ENCODE measurements at places on chromosomes 11 and 22.

DNA sequence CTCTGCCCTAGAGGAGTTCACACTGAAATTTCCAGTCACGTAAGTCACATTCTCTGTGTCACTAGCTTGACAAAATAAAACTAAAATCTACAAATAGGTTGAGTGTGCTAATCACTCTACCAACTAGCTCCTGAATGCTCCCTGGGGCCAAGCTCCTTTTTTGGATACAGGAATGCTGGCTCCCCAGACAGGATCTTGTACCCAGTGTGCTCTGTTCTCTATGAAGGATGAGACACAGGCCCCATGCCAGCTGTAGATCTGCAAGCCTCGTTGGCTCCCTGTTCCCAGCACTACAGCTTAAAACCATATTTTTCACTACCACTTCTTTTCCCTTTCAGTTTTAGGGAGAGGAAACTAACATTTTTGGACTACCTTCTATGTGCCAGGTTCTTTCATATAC is 3.7 kb upstream of the IPO7 start:
- no peak for DNase-seq

- DNase-seq: no peak
These were observed 110.3 kb downstream of the DSCAML1 start for GRCh38 chr11:117686711-117687110.

- no peak for DNase-seq
These were observed 161.5 kb downstream of the WNT11 start for GRCh38 chr11:76044750-76045320.

DNA sequence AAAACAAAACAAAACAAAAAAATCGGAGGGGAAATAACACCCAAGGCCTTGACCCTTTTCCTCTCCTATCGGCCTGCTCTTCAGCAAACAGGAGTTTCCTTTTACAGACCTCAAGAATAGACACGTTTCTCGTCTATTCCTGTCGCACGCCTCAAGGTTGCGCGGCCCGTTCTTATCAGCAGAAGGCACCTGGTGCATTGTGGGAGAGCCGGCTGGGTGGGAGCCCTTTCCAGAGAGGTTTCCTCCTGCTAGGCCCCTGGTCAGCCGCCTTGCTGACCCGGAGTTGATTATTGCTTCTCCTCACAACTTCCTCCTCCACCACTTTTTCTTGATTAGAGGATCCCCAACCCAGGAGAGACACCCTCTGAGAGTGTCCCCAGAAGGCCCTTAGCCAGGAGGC is 497.3 kb downstream of the MIAT start:
- DNase-seq: no peak

GRCh38 chr22:26958378-26958777 is 301.0 kb downstream of the MIAT start:
- no peak for DNase-seq

DNA sequence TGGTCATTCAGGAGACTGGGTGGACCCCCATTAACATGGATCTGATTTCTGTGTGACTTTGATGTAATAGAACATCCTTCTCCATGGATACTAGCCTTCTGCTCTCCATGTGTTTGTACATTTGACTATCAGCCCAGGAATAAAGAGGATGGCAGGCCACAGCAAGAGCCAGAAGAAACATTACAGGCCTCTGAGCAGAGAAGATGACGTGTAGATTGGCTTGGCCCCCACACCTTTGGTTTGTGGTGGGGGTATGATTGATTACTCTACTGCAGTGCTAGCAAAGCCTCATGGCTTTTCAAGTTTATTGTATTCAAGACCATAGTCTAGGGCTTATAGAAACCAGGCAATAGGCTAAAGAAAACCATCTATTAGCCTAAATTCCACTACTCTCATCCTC is 77.0 kb downstream of the GRAMD1B start:
- no peak for DNase-seq

DNA sequence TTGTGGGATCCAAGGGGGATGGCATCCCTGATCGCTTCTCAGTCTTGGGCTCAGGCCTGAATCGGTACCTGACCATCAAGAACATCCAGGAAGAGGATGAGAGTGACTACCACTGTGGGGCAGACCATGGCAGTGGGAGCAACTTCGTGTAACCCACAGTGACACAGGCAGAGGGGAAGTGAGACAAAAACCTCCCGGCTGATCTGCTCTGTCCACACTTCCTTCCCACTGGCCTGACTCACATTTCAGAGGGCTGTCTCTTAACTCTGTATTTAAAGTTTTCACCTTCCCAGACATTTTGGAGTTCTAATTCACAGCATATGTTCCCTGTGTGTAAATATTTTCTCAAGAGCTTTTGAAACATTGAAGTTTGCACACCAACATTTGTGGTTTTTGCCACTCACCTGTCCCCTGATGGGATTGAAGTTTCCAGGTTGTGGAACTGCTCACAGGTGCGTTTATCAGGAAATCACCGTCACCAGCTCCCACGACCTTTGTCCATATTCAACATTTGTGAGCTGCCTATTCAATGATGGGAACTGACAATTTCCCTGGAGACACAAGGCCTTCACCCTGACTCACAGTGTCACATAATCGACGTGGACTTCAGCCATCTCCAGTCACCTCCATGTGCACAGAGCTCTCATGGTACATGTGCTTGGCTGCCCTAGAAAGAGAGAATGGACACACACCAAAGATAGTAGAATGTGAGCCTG is 99.2 kb downstream of the VPREB1 start:
- DNase-seq: no peak

GRCh38 chr22:17772958-17773605 is 1.2 kb downstream of the BID start:
- DNase-seq: no peak

GRCh38 chr11:628056-628455 is 1.1 kb upstream of the SCT start:
- no peak for DNase-seq

DNA sequence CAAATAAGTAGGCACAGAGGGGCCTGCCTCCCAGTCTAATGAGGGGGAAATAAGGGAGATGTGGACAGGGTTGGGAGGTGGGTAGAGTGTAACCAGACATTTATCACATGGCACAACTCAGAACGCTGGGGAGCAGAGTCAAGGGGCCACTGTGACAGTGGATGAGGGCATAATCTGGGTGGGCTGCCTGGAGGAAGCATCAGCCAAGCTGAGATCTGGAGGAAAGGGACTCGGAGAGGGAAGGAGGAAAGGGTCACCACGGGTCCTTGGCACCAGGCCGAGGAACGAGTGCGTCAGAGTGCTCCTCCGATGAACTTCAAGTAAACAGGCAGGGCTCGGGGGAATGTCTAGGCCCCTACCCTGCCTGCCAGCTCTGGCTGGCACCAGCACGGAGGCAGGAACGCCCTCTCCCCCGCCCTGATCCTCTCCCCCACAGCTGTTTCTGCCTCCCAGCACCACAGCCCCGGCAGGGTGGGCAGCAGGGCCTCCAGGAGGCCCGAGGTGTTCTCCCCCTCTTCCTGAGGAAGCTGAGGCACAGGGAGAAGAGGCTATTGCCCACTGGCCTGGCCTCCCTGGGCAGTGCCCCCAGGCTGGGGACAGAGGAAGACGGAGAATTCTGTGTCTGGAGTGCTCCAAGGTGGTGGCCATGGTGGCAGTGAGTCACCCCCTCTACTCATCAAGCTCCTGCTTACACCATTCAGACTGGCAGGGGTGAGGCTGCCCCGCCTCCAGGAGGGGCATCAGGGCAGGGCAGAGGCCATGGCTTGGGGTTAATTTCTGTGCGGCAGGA is 4.2 kb downstream of the ALDH3B1 start:
- no peak for DNase-seq

DNA sequence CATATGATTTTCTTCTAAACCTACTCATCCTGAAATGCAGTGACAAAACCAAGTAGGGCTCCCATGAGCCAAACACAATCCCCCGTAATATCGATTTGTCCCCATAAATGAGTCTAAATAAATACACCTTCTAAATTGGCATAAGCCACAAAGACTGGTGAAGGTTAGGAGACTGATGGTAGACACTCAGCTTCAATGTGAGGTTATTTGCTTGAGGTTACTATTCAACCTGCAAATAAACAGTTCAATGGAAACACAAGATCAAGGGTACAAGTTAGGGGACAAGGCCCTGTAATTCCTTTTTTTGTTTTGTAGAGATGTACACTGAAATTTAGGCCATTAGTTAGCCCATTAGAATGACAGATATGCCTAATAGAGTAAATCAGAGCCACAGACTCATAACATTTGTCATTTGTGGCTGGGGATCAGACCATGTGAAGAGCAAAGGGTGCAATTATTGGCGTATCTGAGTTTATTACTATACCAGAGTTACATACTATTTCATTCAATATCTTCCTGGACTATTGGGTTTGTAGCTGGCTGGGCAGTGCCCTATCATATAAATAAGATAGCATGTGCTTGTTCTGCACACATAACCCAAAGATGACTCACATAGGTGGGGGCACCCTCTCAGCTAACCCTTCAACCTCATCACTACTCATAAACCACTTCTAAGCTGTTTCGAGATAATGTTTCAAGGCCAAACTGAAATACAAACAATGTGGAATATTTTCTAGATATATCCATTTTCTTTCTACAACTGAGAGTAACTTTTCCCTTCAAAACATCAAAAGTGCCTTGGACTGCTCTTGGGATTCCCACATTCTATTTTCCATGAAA is 695.3 kb downstream of the KCNA4 start:
- no peak for DNase-seq

GRCh38 chr11:61293867-61294716 is 1.0 kb downstream of the VWCE start:
- no peak for DNase-seq

- DNase-seq: no peak
These were observed 26.0 kb downstream of the POU2AF1 start for GRCh38 chr11:111352935-111353710.

DNA sequence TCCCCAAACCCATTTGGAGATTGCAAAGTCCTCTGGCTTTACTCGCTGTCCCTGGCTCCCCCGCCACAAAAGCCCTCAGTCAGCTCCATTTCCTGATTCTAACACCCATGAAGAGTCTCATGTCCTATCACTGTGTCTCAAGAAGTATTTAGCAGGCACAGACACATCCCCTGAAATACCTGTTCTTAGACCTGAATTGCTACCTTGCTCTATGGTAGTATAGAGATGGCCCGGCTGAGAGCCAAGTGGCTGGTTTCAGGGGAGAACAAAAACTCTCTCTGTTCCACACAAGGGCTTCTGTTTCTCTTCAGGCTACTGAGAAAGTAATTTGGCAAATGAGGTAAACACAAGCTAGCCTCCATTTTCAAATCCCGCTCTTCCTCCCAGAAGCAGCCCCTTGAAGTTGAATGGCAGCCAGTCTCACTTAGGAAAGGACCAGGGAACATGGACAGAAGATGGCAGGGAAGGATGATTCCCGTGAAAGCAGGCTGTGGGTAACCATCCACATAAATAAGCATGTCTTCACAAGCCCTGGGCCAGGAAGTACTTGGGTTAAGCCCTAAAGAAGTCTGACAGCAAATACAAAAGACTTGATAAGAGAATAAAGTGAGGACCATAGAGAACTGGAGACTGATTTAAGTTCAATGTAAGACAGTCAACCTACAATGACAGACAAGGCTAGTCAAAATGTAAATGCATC is 137.8 kb downstream of the C11orf58 start:
- no peak for DNase-seq

GRCh38 chr11:61923166-61924063 is 6.0 kb upstream of the RAB3IL1 start:
- no peak for DNase-seq

DNA sequence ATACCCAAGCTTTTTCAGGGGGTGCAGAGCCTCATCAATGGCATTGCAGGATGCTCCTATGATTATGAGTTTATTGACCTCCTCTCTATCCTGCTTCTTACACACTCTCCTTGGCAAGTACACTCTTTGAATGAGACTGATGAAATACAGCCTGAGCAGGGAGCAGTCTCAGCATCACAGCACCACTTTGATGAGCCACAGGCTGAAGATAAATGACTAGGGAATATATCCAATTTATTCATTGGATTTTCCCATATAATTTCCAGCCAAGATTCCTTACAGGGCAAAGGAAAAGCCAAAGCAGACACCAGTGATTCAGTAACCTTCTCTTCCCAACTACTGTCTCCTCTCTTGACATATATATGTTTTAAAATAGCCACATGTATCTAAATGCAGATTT is 79.2 kb downstream of the CASP12 start:
- no peak for DNase-seq

GRCh38 chr11:78310500-78310909 is 107.1 kb downstream of the GAB2 start:
- no peak for DNase-seq

GRCh38 chr11:117097389-117098268 is 599 bp downstream of the SIK3 start:
- no peak for DNase-seq

GRCh38 chr11:92979176-92979575 is 9.7 kb downstream of the MTNR1B start:
- DNase-seq: no peak

DNA sequence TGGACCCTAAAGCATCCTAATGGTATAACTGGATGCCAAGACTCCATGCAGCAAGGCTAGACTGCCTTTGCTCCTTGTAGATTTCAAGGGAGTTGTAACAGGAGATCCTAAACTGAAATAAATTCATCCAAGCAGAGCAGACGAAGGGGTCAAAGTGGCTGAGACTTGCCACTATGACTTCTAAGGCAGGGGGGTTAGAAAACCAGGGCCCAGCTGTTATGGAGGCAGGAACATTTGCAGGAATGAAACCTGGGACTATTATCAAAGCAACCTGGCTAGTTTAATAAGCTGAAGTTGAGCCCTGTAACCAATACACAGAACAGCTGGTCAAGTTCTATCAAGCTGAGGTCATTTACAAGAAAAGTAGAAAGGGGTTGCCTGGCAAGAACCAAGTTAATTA is 122.2 kb upstream of the TRPC6 start:
- DNase-seq: no peak

- no peak for DNase-seq
These were observed 1413.3 kb downstream of the TBC1D22A start for GRCh38 chr22:48175721-48176120.

- DNase-seq: no peak
These were observed 8.6 kb downstream of the PLA2G6 start for GRCh38 chr22:38172832-38173640.

- DNase-seq: no peak
These were observed 13.4 kb downstream of the MICAL2 start for GRCh38 chr11:12123799-12124198.

GRCh38 chr11:45599161-45599943 is 66.1 kb downstream of the CHST1 start:
- no peak for DNase-seq

DNA sequence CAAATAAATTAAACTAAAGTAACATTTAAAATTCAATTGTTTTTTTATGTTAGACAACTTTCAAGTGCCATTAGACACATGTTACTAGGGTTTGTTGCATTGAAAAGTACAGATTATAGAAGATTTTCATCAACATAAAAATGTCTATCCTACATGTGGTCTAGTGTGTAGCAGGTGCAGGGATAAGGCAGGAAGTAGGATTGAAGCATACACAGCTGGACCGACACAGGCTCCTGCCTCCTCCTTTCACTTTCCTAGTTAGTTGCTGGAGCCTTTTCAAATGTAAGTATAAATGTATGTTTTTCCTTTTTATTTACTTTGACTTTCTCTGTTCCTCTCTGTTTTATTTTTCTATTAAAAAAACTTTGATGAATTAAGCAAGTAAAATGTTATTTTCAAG is 246.9 kb upstream of the LUZP2 start:
- no peak for DNase-seq
